Fibroblast of upper back skin (primary cell): ENCODE measurements at places on chromosomes 2 and 18.

- DNase-seq: peak; percentile 94
These were observed 27.9 kb downstream of the RMND5A start for GRCh38 chr2:86747711-86748639.

- no peak for DNase-seq
These were observed 135.0 kb downstream of the SCG2 start for GRCh38 chr2:223467196-223467595.

DNA sequence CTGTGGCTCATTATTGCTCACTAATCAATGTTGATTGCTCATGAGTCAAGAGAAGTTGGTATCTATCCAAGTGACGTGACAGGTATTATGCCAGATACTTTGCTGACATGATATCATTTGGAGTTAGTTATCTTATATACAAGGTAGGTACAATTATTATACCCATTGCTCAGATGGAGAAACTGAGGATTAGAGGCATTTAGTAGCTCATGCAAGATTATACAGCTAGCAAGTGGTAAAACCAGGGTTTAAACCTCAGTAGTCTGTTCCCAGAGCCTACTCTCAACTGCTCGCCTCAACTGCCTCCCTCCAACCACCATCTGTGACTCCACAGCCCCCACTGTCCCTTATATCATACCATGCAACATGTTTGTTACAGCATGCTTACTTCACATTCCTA, 6.1 kb downstream of the FIGLA start:
- no peak for DNase-seq

DNA sequence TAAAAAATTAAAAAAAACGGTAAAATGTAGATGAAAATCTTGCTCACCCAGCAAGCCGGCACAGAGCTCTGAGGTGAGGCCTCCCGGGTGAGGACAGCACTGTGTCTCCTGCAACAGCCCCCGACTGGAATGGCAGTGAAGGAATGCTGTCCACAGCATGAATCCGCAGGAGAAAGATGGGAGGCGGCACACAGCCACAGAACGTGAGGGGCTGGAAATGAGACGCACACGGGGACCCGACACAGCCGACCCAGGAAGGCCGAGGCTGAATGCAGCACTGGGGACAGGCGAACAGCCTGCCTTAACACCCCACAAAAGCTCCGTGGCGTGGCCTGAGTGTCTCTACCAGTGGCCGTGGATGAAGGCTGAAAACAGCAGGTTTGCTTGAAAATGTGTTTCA, 34.7 kb downstream of the BOK start:
- no peak for DNase-seq
